Bone marrow (tissue), 2 donors: ENCODE measurements at places on chromosomes 7 and 10.

DNA sequence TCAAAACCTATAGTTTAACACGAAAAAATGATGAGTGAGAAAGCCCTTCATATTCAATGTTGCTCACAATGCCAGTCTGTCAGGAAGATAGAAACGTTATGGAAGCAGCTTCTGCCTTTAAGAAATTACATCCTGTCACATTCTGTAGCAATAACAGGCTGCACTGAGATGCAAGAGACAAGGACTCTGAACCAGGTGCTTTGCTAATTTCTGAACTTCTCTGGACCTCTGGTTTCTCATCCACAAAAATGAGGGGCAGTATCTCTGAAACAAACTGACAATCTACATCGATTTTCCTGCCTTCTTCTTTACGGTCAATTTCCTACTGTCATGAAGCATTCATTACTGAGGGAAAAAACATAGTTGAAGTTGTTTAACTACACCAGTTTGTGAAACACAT, 234.0 kb downstream of the SNX13 start:
- DNase-seq, result no peak

DNA sequence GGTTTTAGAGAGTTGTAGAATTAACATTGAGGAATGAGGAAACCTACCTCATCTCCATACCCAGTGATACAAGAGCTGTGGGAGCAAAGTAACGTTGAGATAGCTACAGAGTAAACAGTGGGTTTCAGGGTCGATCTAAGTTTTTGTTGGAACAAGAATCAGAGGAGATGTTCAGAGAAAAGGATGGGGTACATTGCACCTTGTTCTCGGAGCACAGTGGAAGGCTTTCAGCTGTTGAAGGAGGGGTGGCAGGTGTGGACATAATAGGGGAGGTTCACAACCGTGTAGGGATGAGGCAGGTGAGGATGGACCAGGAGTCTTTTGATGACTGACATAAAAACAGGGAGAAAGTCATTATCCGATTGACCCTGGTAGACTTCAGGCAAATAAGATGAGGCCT, 121.7 kb downstream of the MLLT10 start:
- no peak for DNase-seq

DNA sequence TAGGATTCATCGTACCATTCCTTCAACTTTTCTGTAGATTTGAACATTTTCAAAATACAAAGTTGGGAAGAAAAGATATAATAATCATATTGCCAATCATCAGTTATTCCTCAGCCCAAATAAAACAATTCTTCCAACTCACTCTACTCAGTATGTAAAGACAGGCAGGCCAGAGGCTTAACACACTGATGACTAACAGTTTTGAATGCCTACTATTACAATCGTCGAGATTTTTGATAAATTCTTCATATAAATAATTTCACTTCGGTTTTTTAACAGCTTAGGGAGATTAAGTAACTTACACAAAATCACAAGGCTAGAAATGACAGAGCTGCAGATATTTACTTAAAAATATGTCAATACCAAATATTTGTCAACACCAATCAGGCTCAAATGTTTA, 17.6 kb downstream of the CYTH3 start:
- no peak for DNase-seq

- no peak for DNase-seq
Observed at GRCh38 chr10:26211781-26212444, 4.7 kb upstream of the GAD2 start.

- DNase-seq, result peak; percentile 9
Observed at GRCh38 chr7:129225206-129225930, 538 bp downstream of the AHCYL2 start.

GRCh38 chr10:98006266-98006665, 24.2 kb downstream of the CRTAC1 start:
- DNase-seq, result no peak

GRCh38 chr7:106099539-106099938, 12.6 kb downstream of the SYPL1 start:
- DNase-seq, result no peak

- DNase-seq, result no peak
Observed at GRCh38 chr10:3906511-3907111, 121.6 kb upstream of the KLF6 start.

- DNase-seq, result no peak
Observed at GRCh38 chr7:130887957-130888371, 154.0 kb upstream of the KLF14 start.

DNA sequence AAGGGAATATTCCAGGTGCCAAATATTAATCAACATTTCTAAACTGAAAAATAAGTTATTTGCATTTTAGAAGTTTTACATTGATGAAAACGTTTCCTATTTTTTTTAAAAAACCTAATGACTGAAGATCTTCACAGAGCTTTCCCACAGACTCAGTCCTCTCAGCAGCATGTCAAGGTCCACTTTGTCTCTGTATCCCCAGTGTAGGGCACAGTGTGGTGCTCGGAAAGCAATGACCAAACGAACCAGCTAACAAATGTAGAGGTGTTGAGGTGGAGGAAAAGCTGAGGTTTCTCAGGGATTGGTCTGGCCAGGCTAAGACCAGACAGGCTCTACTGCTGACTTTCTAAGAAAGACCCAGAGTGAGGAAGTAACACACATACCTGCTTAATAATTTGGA, 202.2 kb upstream of the CDCA7L start:
- no peak for DNase-seq

GRCh38 chr7:69813637-69814240, 215.5 kb downstream of the AUTS2 start:
- no peak for DNase-seq

DNA sequence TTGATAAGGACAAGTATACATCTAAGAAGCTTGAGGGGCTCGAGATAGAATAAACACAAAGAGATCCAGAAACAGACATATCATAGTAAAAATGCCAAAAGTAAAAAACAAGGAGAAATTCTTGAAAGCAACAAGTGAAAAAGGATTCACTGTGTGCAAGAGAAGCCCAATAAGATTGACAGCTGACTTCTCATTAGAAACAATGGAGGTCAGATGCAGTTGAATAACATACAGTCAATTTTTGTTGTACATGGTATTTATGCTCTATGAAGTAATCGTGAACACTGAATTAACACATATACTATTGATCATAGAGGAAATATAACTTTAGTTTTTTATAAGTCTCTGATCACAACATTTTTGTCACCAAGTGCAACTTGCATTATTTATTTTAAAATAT, 982.8 kb upstream of the SORCS1 start:
- no peak for DNase-seq

- DNase-seq, result no peak
Observed at GRCh38 chr10:118516716-118517115, 78.7 kb downstream of the PRLHR start.

DNA sequence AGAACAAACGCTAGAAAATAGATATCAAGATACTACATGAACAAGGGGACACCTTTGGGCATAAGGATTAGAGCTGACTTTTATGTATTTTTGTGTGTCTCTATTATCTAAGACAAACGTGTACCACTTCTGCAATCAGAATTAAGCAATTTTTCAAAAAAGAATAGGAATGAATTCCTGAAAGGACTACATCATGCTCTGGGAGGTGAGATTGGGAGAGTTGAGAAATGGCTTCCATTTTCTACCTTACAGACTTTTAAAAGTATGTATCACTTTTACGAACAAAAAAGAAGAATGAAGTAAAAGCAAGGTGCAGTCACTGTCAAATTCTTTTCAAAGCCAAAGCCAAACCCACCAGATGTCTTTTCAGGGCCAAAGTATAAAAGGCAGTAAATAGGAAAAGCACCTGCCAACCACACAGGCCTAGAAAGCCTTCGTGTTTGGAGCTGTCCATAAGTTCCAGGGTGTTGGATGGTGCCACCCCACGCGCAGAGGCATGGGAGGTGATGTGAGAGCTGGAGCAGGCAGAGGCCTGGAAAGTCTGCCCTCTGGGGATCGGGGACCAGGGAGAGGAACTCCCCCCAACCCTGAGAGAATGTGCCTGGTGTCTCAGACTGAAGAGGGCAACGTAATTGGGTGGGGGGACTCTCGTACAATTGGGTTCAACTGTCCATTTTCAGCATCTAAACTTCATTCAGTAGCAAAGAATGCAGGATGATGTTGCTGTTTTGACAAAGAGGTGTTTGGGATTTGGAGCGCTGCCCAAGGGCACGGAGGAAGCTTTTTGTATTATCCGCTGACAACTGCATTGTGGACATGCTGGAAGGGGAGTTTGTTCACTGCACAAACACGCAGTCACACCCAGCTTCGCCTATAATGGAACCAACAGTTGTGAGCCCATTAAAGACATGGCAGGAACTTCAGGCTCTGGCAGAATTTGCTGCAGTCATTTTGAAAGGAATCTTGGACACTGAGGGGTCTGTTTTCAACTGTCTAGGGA, 17.6 kb upstream of the CTBP2 start:
- DNase-seq, result no peak

DNA sequence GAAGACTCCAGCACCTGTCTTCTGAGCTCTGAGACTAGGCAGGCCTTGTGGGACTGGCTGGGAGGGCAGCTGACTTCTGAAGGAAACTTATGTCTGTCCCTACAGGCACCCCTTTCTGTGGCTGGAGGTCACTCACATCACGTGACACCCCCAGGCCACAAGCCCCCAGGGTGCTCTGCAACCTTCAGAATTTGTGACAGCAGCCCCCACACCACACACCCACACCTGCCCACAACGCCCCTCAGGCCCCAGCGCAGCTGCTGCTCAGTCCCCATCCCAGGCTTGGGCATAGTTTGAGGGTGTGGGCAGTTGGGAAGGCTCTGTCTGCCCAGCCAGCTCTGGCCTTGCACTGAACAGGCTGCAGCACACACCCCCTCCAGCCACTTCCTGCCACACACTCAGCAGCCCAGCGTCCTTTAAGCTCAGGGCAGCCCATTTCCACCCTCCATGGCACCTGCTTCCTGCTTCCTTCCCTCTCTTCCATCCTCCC, 80.0 kb upstream of the UNC5B start:
- DNase-seq, result no peak

DNA sequence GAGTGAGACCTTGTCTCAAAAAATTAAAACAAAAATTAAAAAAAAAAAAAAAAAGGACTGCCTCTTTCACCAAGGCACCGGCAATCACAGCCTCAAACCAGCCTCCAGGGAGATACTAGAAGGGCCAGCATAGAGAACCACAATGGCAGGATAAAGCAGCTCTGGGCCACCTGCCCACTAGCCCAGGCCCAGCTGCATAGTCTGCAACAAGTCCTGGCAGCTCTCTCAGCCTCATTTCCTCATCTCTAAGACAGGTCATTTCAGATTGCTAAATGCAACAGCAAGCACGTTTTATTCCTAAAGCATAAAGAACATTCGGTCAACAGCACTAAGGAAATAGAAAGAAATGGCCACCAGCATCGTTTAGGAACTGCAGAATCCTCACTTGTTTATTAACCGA, 28.8 kb downstream of the XPNPEP1 start:
- DNase-seq, result no peak

GRCh38 chr7:149883048-149883438, 9.3 kb downstream of the ATP6V0E2 start:
- DNase-seq, result no peak

DNA sequence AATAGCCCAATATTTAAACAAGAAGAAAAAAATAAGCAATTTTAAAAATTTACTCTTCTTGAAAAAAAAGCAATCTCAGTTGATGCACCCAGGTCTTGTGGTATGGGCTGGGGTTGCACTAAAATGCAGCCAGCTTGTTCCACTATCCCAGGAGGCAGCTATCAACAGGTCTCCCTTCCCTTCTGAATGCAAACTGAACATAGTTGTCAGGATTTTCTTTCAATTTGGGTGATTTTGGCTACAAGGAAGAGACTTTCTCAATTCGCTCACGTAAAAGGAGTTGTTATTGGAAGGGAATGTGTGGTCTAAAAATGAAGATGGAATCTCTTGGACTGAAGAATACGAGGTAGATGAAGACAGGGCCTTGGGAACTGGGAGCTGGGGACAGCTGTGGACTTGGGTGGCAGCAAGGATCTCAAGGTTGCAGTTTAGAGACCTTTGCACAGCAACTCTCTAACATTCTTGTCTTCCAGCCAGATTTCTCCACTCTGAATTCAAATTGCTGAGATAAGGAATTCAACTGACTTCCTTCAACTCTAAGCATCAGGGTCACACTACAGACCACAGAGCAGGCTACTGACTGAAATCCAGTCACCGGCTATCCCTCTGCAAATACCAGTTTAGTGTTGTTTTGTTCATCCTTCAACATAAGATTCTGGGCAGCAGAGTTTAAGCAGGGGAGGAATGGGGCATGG, 3.1 kb upstream of the TMEM26 start:
- no peak for DNase-seq

GRCh38 chr7:86295526-86295925, 348.2 kb upstream of the GRM3 start:
- DNase-seq, result no peak

DNA sequence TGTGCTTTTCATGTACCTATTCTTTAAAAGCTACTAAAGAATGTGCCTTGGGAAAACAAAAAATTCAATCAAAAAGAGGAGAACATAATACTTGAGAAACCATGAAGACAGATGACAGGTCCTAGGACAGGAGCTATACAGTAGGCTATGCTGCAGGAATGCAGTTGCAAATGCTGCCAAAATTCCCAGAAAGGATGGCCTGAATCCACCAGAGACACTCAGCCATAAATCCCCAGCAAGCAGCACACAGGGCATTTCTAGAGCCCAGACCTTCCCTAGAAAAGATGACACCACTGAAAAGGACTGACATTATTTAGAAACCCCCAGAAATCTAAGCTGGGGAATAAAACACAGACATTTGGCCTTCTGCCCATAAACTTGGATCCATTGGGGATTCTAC, 237.3 kb downstream of the C7orf25 start:
- no peak for DNase-seq

- DNase-seq, result no peak
Observed at GRCh38 chr10:1625079-1625478, 112.2 kb downstream of the ADARB2 start.

- no peak for DNase-seq
Observed at GRCh38 chr7:112529521-112529920, 48.7 kb downstream of the LSMEM1 start.

DNA sequence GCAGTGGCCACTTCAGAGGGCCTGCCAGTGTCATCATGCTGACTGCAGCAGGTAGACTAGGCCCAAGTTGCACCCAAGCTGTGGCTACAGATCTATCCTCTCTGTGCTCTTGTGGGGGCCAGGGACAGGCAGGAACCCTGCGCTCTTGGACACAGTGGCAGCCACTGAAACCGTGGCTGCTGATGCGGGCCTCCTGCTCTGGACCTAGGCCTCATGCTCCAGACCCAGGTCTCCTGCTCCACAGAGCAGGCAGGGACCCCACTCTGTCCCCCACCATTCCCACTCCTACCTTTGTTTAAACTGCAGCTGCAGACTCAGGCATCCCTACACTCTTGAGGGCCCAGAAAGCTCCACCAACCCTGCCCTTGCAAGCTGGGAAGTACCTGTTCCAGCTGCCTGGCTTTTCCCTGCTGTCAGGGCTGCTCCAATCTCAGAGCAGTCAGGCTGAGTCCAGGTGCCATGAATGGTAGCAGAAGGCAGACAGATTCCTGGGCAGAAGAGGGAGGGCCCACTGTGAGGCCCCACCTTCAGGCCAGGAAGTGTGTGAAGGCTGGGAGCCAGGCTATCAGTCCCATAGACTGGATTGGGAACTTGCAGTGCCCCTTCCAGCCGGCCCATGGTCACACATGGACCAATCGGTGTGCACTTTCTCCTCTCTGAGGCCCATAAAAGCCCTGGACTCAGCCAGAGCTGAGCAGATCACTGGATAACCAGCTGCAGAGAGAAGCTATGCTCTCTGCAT, 634.0 kb upstream of the SEMA3D start:
- DNase-seq, result no peak
